ENCODE measurements at places on chromosomes 1 and 21.

DNA sequence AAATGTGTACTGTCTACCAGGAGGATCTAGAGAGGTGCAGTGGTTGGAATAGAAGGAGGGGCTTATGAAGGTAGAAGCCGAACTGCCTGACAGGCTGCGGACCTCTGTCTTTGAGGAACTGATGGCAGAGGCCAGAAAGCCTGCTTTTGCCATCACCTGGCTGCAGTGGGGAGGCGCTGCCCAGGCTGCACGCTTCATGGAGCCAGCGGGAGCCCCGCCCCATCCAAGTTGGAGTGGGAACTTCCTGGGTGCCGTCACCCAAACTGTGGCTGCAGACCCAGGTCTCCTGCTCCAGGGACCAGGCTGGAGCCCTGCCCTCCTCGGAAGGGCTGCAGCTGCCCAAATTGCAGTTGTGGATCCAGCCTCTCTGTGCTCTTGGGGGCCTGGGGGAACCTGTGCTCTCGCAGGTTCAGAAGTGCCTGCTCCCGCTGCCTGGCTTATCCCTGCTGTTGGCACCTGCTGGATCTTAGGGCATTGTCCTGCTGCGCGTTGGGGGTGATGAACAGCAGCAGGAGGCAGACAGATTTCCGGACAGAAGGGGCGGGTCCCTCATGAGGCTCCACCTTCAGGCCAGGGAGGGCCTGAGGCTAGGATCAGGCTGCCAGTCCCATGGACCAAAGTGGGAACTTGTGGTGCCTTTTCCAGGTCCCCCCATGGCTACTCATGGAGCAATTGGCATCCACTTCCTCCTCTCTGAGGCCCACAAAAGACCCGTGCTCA is 118.0 kb upstream of the PLPPR4 start:
- DNase-seq, result no peak

DNA sequence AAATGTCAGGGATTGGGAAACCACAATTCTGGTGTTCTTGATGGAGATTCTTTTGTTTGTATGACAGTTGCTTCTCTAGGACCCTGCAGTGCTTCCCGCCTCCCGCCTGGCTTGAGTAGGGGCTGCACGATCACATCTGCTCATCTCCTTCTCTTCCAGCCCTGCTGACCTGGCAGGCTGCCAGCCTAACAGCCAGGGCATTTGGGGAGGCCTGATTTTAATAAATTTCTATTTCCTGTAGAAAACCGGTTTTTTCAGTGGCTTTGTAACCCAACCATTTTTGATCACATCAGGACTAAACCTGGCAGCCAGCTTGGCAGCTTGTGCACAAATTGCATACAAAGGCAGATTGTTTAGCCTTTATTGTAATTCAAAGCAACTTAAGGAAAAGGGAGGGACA is 78.9 kb downstream of the UBE2U start:
- no peak for DNase-seq

- peak; percentile 80 for DNase-seq
These were observed 20.3 kb upstream of the SLC5A9 start for GRCh38 chr1:48202030-48202752.

DNA sequence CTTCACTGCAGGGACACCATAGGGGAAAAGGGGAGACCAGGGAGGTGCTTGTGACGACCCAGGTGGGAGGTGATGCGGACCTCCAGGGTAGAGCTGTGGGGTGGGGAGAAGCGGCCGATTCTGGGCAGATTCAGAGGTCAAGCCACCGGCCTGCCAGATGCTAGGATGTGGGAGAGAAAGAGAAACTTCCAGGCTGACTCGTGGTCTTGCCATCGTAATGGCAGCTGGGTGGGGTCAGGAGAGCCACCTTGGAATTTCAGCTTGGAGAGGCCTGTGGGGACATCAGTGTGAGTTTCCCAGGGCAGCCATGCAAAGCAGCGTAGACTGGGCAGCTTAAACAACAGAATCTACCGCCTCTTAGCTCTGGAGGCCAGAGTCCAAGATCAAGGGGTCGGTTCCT is 258.0 kb upstream of the VAMP3 start:
- no peak for DNase-seq

DNA sequence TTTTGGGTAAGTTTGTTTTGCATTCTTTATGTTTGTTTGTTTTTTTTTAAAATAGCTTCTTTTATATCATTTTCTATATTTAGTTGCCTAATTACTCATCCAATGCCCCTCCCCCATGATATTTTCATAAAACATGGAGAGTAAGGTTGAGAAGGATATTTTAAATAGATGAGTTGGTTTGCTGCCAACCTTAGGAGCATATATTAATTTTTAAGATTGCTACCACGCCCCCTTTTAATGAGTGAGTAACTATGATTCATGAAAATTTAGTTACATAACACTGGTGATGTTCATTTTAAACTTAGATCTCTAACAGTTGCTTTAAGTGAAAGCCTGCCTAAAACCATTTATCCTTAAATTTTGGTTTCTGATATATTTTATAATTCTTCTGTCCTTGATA is 18.7 kb downstream of the TMEM50A start:
- no peak for DNase-seq

GRCh38 chr1:15168479-15168878 is 14.9 kb downstream of the TMEM51 start:
- DNase-seq, result no peak

DNA sequence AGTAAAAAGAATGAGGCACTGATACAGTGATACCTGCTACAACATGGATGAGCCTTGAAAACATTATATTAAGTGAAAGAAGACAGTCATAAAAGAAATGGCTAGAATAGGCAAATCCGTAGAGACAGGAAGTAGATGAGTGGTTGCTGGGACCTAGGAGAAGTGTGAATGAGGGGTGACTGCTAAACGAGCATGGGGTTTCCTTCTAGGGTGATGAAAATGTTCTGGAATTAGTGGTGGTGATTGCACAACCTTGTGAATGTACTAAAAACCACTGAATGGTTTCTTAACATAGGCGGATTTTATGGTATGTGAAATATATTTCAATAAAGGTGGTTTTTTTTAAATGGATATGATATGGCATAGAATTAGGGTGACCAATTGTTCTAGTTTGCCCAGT is 12.6 kb upstream of the SERINC2 start:
- no peak for DNase-seq

DNA sequence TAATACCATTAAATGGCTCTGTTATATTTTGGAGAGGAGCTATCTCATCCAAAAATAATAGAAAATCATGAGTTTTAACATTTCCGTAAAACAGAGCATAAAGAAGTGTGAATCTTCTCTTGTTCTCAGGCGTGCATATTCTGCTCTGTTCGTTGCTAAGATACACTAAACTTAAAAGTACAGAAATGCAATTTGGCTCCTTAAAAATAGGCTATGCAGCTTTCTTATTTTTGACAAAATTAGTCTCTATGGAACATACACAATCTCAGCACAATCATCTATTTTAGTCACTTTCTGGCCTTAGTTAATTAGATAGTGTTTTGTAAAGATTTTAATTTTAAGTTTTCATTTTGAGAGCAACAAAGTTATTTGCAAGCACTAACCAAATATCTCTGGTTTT is 79.0 kb upstream of the USP25 start:
- no peak for DNase-seq

- DNase-seq, result no peak
These were observed 141.8 kb downstream of the DISC1 start for GRCh38 chr1:231768416-231768815.

DNA sequence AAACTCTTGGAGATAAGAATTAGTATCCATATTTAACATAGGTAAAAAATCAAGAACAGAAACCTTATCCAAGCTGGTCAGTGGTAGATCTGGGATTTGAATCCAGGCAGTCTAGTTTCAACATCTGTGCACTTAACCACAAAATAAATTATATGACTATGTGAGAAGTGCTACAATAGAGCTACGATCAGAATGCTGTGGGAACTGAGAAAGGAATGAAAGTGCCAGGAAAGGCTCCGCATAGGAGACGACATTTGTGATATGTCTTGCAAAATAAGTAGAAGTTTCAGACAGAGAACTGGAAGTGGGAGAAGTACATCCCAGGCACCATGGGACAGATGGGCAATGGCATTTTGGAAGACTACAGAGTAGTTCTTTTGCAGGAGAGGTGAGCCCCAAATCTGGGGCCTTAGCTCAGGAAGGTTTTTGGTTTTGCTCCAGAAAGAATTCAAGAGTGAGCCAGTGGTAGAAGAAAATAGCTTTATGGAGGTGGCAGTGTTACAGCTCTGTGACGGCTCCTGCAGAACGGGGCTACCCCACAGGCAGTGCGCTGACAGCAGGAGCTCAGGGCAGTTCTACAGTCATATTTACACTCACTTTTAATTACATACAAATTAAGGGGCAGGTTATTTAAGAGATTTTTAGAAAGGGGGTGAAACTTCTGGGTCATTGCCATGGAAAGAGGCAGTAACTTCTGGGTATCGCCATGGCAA is 25.5 kb upstream of the GJA5 start:
- no peak for DNase-seq

DNA sequence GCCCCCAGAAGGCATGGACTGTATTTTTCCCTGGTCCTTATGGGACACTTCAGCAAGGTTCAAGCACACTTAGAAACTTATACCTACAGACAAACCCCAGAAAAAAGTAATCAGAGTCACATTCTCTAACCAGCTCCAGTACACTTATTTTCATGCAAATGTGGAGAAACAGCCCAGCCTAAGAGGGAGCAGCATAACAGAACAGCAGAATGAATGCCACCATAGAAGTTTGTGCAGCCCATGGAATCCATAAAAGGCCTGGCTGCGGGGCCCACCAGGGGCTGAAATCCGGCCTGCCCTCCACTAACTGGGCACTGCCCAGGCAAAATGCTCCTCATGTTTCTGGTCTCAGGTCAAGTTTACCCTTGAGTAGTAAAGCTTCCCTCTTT is 60.4 kb upstream of the ATP1A1 start:
- no peak for DNase-seq
